ENCODE measurements at places on chromosomes 5 and 9. TPM values are rescaled to one million over a fixed set of nuclear protein-coding genes. Genes with fewer than 3 reads are reported as not detected.
A peak's percentile ranks its signal among the peaks of the same experiment; 100 is the strongest.

GRCh38 chr5:39482098-39482497 is 57.3 kb upstream of the DAB2 start:
- no peaks in the 10 kb centered on the region for H3K36me3 ChIP-seq
- no peaks in the 10 kb centered on the region for H3K27me3 ChIP-seq
- no peak overlapping the region for H3K27ac ChIP-seq
- no peaks in the 10 kb centered on the region for H3K4me1 ChIP-seq

The CORO2A gene
- total RNA-seq, result 0.30 TPM

The SPATA31D4 gene
- total RNA-seq, result not detected

- H3K27me3 ChIP-seq, result no peaks in the 10 kb centered on the region
- no peaks in the 10 kb centered on the region for H3K36me3 ChIP-seq
- H3K4me1 ChIP-seq, result peaks cover 3% of the 10 kb centered on the region
- H3K4me3 ChIP-seq, result no peak overlapping the region
- H3K27ac ChIP-seq, result no peak overlapping the region
Measured at GRCh38 chr9:133581513-133582343, 27.5 kb downstream of the FAM163B start.

The IQGAP2 gene
- total RNA-seq, result 4.3 TPM

DNA sequence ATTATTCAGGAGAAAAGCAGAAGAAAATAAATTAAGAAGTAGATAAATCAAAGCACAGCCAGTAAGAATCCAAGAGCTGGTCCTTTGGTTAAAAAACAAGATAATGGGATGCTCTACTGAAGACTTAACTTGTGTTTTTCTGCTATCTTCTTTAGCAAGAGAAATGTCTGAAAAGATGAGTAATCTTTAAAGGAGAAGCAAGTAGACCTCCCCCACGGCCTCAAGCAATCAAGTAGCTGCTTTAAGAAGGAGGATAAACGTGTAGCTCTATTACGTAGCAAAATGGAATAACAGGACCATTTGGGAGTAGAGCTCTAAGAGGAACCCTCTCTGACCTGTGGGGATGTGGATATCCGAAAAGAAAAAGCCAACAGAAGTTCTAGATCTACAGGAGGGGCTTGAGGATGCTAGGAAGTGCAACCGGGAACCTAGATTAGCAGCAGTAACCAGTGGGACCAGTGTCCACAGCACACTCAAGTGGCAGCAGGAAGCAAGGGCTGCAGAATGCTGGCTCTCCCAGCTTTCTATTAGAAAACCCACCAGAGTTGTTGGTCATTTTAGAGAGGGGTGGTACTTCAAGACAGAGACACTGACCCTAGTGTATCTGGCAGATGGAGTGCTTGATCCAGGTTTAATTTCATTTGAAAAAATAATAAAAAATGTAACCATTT is 185.4 kb downstream of the GABBR2 start:
- no peaks in the 10 kb centered on the region for H3K4me1 ChIP-seq
- H3K27me3 ChIP-seq, result peaks cover 2% of the 10 kb centered on the region
- DNase-seq, result no peak
- no peak overlapping the region for H3K4me3 ChIP-seq
- H3K27ac ChIP-seq, result no peak overlapping the region
- no peaks in the 10 kb centered on the region for H3K36me3 ChIP-seq

DNA sequence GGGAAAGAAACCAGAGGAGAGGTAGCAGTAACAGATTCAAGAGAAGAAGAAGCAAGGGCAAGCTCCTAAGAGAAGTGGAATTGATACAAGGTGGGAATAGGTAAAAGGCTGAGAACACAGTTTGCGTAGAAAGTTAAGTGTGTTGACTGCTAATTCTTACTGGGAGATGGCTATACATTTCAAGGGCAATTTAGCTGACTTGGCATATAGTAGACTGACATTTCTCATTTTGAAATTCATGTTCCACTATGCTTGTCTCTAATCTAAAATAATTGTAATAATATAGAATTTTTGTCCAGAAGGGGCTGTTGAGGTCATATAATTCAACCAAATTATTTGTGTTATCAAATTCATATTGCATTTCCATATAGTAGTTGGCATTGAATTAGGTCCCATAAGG is 144.0 kb downstream of the ATG10 start:
- H3K36me3 ChIP-seq, result no peaks in the 10 kb centered on the region
- no peak overlapping the region for H3K27ac ChIP-seq
- no peaks in the 10 kb centered on the region for H3K27me3 ChIP-seq
- no peak for DNase-seq

DNA sequence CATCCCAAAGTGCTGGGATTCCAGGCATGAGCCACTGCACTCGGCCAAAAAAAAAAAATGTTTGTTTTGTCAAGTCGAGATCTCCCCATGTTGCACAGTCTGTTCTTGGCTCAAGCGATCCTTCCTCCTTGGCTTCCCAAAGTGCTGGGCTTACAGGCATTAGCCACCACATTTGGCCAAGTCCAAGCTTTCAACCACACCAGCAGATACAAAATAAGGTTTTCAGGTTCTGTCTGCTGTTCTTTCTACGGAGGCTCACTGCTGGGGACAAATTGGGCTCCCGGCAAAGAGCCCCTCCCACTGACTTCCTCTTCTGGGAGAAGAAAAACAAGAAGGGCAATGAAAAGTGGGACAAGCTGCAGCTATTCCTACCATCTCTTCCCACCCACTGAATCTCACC is 37.6 kb upstream of the GGTA1 start:
- no peak for DNase-seq
- no peak overlapping the region for H3K4me3 ChIP-seq
- no peaks in the 10 kb centered on the region for H3K36me3 ChIP-seq
- H3K4me1 ChIP-seq, result no peaks in the 10 kb centered on the region
- H3K27ac ChIP-seq, result no peak overlapping the region

DNA sequence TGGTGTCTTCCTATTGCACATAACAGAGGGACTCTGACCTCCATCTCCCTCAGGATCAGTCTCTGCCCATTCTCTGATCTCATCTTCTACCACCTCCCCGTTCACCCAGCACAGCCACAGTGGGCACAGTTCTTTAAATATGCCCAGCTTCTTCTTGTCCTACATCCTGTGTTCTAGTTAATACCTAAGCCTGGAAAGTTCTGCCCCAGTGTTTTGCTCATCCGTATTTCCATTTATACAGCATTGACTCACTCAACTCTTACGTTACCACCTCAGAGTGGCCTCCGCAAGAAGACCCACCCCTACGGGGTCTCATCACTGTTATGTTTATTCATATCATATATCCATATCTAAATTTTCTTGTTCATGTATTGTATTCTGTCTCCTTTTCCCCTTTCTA is 315.5 kb downstream of the ADGRV1 start:
- H3K36me3 ChIP-seq, result no peaks in the 10 kb centered on the region
- H3K27ac ChIP-seq, result no peak overlapping the region
- no peak overlapping the region for H3K4me3 ChIP-seq
- DNase-seq, result no peak
- H3K4me1 ChIP-seq, result peaks cover 7% of the 10 kb centered on the region
- no peaks in the 10 kb centered on the region for H3K27me3 ChIP-seq

GRCh38 chr9:89600831-89601230 is 4.0 kb upstream of the GADD45G start:
- no peak for DNase-seq
- peaks cover 10% of the 10 kb centered on the region for H3K4me1 ChIP-seq
- H3K4me3 ChIP-seq, result no peak overlapping the region
- no peak overlapping the region for H3K27ac ChIP-seq

GRCh38 chr9:11319538-11319937 is 706.7 kb upstream of the PTPRD start:
- no peaks in the 10 kb centered on the region for H3K4me1 ChIP-seq
- H3K27me3 ChIP-seq, result no peaks in the 10 kb centered on the region
- no peak overlapping the region for H3K4me3 ChIP-seq
- no peaks in the 10 kb centered on the region for H3K36me3 ChIP-seq

DNA sequence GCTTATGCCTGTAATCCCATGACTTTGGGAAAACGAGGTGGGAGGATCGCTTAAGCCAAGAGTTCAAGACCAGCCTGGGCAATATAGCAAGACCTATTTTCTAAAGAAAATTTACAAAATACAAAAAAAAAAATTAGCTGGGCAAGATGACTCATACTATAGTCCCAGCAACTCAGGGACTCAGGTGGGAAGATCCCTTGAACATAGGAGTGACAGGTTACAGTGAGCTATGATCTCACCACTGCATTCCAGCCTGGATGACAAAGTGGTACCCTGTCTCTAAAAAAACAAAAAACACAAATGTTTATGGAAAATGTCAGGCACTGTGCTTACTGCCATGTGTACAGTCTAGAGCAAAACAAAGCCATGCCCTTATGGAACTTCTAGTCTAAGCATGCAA is 823.3 kb upstream of the DMAC1 start:
- H3K27ac ChIP-seq, result no peak overlapping the region
- H3K36me3 ChIP-seq, result no peaks in the 10 kb centered on the region

DNA sequence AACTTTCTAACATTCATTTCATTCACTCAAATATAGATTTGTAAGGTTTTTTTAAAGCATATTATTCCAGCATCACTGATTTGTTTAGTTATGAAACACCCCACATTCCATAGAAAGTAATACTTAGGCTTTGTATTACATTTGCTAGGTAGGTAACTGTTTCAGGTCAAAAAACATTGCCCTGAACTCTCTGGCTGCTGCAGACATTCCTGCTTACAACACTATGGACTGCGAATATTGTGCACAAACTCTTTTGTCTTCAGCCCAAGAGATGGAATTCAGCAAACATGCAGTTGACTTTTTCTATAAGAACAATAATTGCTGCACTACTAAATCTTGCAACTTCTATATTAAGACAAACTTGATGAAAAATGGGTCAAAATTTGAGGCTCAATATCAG is 301.0 kb downstream of the ARL15 start:
- DNase-seq, result no peak
- no peaks in the 10 kb centered on the region for H3K4me1 ChIP-seq
- H3K4me3 ChIP-seq, result no peak overlapping the region

The LYRM7 gene
- 28.0 TPM for total RNA-seq

The RANBP17 gene
- 1.0 TPM for total RNA-seq

GRCh38 chr9:13975611-13976290 is 338.2 kb downstream of the NFIB start:
- peaks cover 12% of the 10 kb centered on the region for H3K4me1 ChIP-seq
- H3K4me3 ChIP-seq, result no peak overlapping the region
- no peaks in the 10 kb centered on the region for H3K36me3 ChIP-seq
- H3K27ac ChIP-seq, result no peak overlapping the region
- no peaks in the 10 kb centered on the region for H3K27me3 ChIP-seq
- DNase-seq, result no peak

- H3K27ac ChIP-seq, result no peak overlapping the region
- no peak for DNase-seq
- no peak overlapping the region for H3K4me3 ChIP-seq
- H3K27me3 ChIP-seq, result no peaks in the 10 kb centered on the region
- H3K4me1 ChIP-seq, result no peaks in the 10 kb centered on the region
Measured at GRCh38 chr9:14903040-14903439, 7.2 kb downstream of the FREM1 start.

DNA sequence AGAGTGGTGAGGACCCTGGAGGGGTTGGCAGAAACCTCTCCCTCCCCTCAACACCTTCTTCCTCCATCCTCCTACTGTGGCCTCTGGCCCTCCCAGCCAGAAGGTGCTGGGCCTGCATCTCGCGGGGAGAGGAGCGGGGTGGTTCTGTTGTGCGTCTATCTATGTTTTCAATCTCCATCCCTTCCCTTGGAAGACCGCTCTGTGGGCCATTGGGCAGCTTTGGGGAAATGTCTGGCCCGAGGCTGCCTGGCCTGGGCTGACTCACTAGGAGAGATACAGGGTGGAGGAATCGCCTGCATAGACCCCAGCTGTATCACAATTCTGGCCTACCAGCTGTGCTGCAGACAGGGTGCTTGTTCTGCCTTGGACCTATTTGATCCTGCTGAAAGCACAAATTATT is 48.4 kb upstream of the DAB2IP start:
- DNase-seq, result no peak
- H3K27ac ChIP-seq, result peak overlapping the region; percentile 91
- H3K36me3 ChIP-seq, result no peaks in the 10 kb centered on the region
- no peak overlapping the region for H3K4me3 ChIP-seq

The OTP gene
- total RNA-seq, result not detected

GRCh38 chr9:77507212-77507961 is 140.7 kb downstream of the GNA14 start:
- no peaks in the 10 kb centered on the region for H3K4me1 ChIP-seq
- no peak overlapping the region for H3K27ac ChIP-seq
- DNase-seq, result no peak
- H3K27me3 ChIP-seq, result no peaks in the 10 kb centered on the region
- H3K36me3 ChIP-seq, result no peaks in the 10 kb centered on the region
- no peak overlapping the region for H3K4me3 ChIP-seq

- no peaks in the 10 kb centered on the region for H3K4me1 ChIP-seq
- H3K36me3 ChIP-seq, result no peaks in the 10 kb centered on the region
- H3K27ac ChIP-seq, result no peak overlapping the region
- H3K27me3 ChIP-seq, result peaks cover 2% of the 10 kb centered on the region
Measured at GRCh38 chr5:174769005-174769404, 44.6 kb downstream of the MSX2 start.

DNA sequence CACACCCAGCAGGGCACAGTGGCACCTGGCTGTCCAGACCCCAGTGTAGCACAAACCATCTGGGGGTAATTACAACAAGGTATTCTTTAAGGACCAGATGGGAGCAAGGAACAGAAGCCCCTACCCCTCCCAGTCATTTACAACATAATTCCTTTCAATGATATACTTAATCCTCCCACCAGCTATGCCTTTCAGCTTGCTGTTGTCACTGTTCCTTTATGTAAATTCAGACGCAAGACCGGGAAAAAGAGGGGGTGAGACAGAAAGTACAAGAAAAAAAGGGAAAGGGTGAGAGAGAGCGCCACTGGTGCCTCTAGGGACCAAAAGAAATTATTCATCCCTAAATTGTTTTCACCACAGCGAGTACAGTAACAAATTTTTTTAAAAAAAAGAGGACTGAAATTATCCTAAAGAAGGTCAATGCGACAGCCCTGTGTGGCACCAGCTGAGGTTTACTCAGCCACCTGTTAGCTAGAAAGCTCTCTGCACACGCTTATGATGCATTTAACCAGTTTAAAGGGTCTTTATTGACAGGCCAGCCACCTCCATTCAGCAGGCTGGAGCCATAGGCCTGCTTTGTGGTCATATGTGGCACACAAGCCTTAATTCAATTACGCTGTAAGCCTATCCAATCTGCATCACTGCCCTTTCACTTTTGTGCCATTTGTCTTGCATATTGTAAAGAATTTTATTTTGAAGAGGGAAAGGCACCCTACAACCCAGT is 210.2 kb upstream of the ISL1 start:
- no peak for DNase-seq
- no peaks in the 10 kb centered on the region for H3K36me3 ChIP-seq
- no peaks in the 10 kb centered on the region for H3K27me3 ChIP-seq
- H3K4me3 ChIP-seq, result no peak overlapping the region
- no peak overlapping the region for H3K27ac ChIP-seq
- H3K4me1 ChIP-seq, result no peaks in the 10 kb centered on the region
